ENCODE measurements at places on chromosomes 1 and 21. TPM values are rescaled to one million over a fixed set of nuclear protein-coding genes. Genes with fewer than 3 reads are reported as not detected.

DNA sequence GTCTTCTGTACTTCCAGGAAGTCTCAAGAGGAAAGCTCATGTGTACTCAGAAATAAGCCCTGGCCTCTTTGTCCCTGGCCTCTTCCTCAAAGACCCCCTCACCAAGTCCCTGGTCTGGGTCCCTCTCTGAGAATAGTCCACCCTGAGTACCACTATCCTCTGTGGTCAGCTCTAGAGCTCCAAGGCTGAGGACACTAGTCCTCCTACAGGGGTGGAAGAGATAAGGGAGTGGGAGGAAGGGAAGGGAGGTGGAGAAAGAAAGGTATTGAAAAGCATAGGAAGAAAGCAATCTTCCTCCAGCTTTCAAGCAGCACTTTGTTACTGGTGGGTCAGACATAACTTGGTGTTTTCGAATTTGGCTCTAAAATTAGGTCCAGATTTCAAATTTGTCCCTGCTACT is 181.4 kb downstream of the NRIP1 start:
- no peak for DNase-seq

- no peak for DNase-seq
Observed at GRCh38 chr21:46518983-46519583, 60.4 kb downstream of the DIP2A start.

DNA sequence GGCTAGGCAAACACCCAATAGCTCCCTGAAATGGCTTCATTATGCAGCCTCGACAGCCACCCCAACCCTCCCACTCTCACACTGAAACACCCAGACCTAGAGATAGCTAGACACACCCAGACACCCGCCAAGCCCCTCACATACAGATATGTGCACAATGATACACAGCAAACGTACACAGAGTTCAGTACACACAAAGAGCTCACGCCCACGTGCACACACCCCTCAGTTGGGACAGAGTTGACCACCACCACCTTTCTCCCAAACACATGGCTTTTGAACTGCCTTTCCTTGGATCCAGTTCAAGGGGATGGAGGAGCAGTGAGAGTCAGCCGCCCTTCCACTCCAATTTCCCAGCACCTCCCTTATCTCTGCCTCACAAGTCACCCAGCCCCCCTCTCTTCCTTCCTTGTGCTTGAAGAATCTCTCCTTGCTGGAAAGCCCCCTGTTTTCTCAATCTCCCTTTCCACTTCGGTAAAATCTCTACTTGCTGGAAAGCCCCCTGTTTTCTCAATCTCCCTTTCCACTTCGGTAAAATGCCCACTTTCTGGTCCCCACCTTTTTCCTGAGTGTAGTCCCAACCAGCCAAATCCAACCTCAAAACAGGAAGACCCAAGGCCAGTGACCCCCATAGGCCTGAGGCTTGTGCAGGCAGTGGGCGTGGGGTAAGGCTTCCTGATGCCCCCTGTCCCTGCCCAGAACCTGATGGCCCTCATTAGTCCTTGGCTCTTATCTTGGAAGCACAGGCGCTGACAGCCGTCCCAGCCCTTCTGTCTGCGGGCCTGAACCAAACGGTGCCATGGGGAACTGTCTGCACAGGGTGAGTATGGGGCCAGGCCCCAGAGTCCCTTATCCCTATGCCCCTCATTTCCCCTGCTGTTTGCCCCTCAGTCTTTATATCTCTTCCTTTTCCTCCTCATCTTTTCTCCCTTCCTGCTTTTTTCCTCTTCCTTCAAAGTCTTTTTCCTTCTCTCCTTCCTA is at the start of gene ACKR1:
ACKR1 (plus strand) TSS at position 715 of the 981 bp plus-strand sequence; CDS start at position 800, 85 bp downstream.
- no peak for DNase-seq

The HRNR gene
- polyA plus RNA-seq, result not detected

Data from naive B cell (primary cell).